Stimulated activated CD4-positive, alpha-beta T cell treated with anti-CD3 and anti-CD28 coated beads, Interleukin-4, amount 100 ng/mL, for 4 hours (primary cell): ENCODE measurements at places on chromosomes 7 and 10.

- peak; percentile 37 for DNase-seq
Measured at GRCh38 chr10:133275684-133276092, 980 bp downstream of the ADAM8 start.

- no peak for DNase-seq
Measured at GRCh38 chr10:58481569-58482109, 31.0 kb upstream of the BICC1 start.

DNA sequence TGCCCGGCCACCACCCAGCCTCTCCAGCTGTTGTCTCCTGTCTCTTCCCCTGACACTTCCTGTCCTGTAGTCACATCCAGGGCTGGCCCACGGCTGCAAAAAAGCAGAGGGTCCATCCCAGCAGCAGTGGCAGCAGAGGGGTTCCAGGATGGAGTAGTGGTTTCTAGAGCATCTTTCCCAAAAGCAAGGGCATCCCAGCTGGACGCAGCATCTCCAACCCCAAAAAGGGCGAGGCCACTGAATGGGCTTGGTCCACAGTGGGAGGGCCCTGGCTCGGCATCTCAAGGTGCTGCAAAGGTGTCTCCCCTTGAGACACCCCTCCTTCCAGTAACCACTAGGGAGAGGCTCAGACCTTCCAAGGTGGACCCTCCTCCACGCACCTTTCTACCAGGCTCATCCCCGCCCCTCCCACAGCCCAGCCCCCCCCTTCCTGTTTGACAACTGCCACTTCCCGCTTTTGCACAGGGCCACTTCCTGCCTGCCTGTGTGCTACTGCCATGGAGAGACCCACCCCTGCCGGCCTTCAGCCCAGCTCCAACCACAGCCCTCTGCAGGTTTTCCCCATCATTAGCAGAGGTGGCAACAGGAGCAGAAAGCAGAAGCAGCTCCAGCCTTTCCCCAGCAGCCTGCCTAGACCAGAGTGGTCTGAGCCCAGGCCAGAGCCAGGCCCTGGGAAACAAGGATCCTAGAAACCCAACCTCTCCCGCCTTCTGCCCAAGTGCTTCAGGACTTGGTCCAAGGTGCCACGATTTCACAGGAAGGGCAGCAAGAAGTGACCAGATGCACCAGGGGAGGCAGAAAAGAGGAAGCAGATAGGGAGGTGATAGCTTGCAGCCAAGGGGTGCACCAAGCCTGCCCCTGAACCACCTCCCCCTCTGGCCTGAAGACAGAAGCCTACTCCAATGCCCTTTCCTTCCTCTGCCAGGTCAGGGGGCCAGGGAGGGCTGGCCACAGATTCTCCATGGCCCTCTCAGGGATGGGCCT, 8.6 kb downstream of the CAMK2G start:
- peak; percentile 38 for DNase-seq

DNA sequence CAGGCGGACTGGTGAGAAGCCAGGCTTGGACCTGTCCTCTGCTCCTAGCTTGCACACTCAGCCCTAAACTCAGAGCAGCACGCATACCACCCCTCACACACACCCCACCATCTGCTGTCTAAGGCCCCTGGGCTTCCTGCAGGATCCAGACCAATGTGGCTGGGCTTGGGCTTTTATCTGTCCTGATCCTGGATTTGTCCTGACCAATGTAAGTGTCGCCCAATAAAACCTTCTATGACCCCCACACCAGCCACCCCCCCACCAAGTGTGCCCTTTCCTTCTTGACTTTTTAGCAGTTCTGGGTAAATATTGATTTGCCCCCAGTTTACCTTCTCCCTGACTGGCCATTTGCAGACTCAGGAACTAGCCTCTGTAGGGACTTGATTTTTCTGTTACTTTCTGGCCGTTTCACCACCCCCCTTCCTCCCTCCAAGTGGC, 1.7 kb upstream of the HOXA13 start:
- DNase-seq: no peak

DNA sequence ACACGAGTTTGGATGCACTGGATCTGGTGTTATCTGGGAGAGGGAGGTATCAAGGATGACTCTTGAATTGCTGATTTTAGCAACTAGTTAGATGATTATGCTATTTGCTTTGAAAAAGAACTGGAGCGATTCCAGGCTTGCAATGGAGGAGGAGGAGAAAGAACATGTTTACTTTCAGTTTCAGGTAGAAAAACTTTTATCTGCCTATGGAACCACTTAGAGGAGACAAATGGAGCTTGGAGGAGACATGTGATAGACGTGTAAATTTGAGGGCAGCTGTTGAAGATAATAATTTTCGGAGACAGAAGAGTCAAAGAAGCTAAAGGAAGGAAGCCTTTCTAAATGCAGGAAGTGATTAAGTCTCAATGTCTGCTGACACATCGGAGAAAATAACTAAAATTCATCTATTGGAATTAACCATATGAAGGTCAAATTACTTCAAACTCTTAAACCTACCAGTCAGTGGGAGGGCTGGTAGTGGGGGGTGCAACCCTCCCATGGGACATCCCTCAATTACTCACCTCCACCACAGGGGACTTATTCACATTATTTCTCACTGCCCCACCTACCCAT, 56.4 kb upstream of the GNAI1 start:
- peak; percentile 47 for DNase-seq

DNA sequence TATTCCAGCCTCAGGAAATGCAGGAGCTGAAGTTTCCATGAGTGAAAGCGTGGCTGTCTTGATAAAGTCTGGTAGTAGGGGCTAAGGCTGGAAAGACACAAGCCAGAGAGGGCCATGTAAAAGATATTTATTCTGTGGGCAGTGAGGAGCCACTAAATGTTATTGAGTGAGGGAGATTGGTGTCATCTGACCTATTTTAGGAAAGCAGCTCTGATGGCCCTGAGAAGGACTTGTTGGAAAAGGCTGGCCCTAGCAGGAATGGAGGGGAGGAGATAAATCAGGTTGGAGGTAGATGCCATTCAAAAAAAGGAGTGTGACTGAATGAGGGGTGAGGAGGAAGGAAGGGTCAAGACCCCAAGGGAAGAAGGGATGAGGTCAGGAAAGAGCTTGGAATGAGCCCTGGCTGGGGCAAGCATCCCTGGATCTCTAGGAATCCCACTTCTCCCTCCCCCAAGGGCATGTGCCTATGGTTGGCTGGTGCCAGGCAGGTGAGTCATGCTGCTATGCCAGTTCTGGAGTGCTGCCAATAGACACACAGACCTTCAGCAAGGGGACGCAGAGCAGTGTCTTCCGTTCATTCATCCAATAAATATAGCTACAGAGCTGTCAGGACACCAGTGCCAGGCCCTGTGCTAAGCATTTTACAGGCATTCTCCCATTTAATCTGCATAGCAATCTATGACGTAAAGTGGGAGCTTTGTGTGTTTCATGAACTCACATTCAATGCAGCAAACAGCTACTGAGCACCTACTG, 2.0 kb downstream of the ANKRD2 start:
- no peak for DNase-seq

- no peak for DNase-seq
Measured at GRCh38 chr7:118350260-118350659, 125.8 kb downstream of the ANKRD7 start.

DNA sequence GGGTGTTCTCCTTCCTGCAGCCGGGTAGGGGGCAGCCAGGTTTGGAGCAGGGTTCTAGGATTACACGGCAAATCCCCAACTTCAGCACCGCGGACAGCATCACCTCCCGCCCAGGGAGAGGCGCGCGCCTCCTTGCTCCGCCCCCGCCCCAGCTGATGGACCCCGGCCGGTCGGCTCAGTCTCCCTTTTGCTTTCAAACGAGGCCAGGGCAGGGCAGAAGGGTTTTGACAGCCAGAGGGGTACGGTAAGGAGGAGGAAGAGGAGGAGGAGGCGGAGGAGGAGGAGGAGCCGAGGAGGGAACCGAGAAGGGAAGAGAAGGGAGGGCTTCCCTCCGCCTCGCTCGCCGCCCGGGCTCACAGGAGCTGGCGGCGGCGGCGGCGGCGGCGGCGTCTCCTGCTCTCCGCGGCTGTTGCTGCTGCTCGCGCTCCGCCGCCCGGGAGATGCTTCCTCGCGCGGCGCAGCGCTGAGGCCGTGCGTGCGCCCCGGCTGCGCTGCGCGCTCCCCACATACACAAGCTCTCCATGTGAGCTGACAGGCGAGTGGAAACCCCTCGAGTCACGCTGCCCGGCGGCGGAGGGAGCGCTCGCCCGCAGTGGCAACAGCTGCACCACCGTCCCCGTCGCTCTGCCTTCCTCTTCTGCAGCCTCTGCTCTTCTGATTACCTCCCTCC, 615 bp upstream of the CNTNAP2 start:
- peak; percentile 20 for DNase-seq

GRCh38 chr7:131878777-131879176, 322.3 kb upstream of the PODXL start:
- no peak for DNase-seq

DNA sequence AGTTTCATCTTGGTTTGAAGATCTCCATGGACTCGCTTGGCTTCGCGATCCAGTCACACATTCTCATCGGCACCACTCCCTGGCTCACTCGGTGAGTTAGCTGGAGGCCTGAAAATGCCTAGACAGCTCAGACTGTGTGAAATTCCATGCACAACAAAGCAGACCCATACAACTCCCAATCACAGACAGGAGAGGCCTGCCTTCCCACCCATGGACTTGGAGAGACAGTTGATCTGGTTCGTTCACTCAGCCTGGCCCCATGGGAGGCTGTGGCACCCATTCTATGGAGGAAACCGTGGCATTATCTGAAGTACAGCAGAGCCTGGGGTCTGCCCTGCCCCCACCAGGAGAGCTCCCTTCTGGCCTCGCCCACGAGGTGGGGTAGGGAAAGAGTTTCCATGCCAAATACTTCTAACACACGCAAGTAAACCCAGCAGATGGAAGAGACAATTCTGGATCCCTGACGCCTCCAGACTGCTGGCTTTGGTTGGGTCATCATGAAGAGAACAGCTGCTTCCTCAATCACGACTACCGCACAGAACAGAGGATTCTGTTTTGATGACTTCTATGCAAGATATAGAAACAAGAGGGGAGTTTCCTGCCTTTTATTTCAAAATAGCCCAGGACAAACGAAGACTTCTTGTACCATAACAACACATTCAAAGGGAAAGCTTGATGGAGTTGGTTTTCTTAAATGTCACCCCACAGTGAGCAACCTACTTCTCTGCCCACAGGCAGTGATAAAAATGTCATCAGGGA, 15.9 kb downstream of the FAM53B start:
- no peak for DNase-seq

DNA sequence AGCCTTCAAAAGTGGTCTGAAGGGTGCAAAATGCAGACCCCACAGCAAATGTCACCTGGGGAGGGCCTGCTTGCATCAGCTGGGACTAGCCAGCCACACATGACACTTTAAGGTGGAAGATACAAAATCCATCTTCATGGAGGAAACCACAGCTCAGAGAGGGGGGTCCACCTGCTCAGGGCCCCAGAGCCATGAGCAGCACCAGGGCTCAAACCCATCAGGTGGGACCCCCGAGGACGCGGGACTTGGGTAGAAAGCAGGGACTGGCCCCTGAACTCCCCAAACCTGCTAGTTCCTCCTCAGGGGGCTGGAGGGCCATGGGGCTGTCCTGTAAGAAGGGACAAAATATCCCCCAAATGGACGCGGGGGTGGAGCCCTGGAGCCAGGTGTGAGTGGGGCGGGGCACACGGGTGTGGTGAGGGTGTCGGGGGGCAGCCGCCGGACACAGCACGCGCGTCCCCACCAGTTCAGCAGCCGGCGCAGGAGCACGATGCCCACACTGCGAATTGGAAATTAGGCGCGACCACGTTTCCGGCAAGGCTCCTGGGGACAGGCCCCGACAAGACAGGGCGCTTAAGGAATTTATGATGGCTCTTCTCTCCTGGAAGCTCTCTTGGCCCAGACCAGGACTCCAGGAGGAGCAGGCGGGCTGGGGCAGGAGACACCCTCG, 8.0 kb downstream of the PDGFA start:
- DNase-seq: no peak

DNA sequence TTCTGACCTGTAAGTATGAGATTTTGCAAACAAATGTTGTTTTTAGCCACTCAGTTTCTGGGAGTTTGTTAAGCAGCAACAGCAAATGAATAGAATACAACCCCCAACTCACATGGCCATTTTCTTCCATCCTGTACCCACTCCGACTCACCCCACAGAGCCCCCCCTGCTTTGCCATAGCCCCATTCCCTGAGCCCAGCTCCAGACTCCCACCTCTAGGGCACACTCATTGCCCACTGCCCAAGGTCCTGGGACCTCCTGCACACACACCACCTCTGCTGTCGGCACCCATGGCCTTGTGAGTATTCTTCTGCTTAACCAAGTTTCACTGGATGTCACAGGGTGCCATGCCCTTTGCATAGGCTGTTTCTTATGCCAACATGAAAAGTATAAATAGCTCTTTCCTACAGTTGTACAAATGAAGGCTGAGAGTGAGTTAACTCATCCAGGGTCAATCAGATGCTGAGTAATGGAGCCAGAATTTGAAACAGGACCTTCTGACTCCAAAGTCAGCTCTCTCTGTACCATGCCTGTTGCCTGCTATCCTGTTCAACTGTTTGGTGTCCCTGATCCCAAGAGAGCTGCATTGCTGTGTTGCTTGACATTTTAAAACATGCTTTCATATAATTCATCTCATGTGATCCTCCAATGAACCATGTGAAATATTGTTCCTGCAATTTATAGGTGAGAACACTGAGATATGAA, 367.8 kb upstream of the ZMIZ1 start:
- no peak for DNase-seq

DNA sequence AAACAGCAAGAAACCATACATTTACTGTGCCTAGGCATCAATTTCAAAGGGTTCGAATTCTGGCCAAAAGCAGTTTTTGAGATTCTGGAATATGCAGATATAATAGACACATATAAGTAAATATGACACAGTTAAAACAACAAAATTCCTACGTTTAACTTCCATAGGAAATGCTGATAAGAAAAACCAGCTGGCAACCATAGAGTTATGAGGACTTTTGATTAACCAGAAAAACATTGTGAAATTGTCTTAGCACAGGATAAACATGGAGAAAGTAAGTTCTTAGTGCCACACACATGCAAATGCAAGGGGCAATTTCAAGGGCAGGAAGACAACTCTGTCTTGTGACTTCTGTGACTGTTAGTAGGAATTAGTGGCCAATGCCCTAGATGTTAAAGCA, 702.1 kb downstream of the TNS3 start:
- DNase-seq: no peak
